ENCODE measurements at places on chromosomes 5 and 9. TPM values are rescaled to one million over a fixed set of nuclear protein-coding genes. Genes with fewer than 3 reads are reported as not detected.

Gene PTCH1
- total RNA-seq = 3.0 TPM

Gene NAIP
- 0.27 TPM for total RNA-seq

Gene SV2C
- total RNA-seq = not detected

Gene TAF11L8
- not detected for total RNA-seq

Gene LMAN2
- total RNA-seq = 219 TPM

Gene MAP1B
- 41.8 TPM for total RNA-seq

Gene OSTF1
- total RNA-seq = 15.8 TPM

Gene OLFML2A
- 21.6 TPM for total RNA-seq

Gene BTNL9
- total RNA-seq = 0.57 TPM

Gene ADAMTS16
- total RNA-seq = 1.1 TPM

Gene FOXD4L6
- total RNA-seq = not detected

Gene SPRY4
- total RNA-seq = 5.4 TPM

Gene GABRA1
- not detected for total RNA-seq

Gene LRRC8A
- 34.3 TPM for total RNA-seq

Gene PCDHGA10
- total RNA-seq = not detected

Gene SLC36A3
- not detected for total RNA-seq

Gene MARVELD2
- 2.6 TPM for total RNA-seq

Gene IDNK
- total RNA-seq = 4.4 TPM

Gene LIX1
- not detected for total RNA-seq

Gene UAP1L1
- 10.7 TPM for total RNA-seq

Gene MYMK
- total RNA-seq = not detected

Gene PTGES
- total RNA-seq = 136 TPM

Gene PCDHB8
- 0.25 TPM for total RNA-seq

Gene SHOC1
- not detected for total RNA-seq

Gene SHC3
- 0.46 TPM for total RNA-seq

Gene PCDH12
- total RNA-seq = not detected

Gene SPATA31A3
- not detected for total RNA-seq

Gene AK8
- 0.90 TPM for total RNA-seq

Gene FRRS1L
- total RNA-seq = 0.30 TPM

Gene ZBTB34
- 3.8 TPM for total RNA-seq

Gene CFAP90
- total RNA-seq = 0.89 TPM

Gene DND1
- total RNA-seq = 0.73 TPM

Gene PCDHGB3
- total RNA-seq = 0.28 TPM

Gene PLPPR1
- not detected for total RNA-seq

Data from A549 treated with RU486 at 1 μM for 4 hours (cell line).